ENCODE measurements at places on chromosomes 12 and 14. TPM values are rescaled to one million over a fixed set of nuclear protein-coding genes. Genes with fewer than 3 reads are reported as not detected.

CD4 gene
- 1.9 TPM for total RNA-seq

SLC25A21 gene
- total RNA-seq = 0.97 TPM

ACVRL1 gene
- total RNA-seq = 18.0 TPM

KRT83 gene
- not detected for total RNA-seq

NXPH4 gene
- 1.6 TPM for total RNA-seq

LBHD2 gene
- not detected for total RNA-seq

CCNT1 gene
- total RNA-seq = 46.6 TPM
